ENCODE measurements at places on chromosomes 1 and 21.

DNA sequence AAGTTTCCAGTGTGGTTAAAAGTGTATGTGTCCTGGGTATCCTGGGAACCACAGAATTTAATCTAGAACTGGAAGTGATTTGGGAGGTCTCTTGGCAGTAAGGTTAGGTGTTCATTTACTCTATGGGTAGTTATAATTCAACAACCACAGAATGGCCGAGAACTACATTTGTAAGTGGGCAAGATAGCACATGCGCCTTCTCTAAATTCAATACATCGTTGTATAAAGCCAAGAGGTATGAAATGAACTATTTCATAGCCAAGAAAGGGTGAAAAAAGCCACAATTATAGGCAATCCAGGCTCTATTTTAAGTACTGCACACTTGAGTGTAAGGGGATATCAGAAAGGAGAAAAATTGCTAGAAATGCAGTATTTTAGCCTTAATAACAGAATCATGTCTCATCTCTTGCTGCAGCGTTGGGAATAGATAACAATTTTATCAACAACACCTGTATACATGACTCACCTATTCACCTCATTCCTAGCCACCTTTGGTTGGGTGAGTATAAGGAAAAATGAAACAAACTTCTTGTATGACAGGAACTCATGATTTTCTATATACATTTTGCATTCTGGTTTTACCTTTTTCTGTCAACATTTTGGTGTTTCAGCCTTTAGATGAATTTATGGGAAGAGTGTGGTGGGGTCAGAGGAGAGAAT, 4.5 kb downstream of the SDCCAG8 start:
- no peak for DNase-seq

- no peak for DNase-seq
Observed at GRCh38 chr1:208793861-208794345, 549.7 kb upstream of the PLXNA2 start.

- no peak for DNase-seq
Observed at GRCh38 chr1:41726899-41727748, 191.6 kb downstream of the HIVEP3 start.

- DNase-seq = no peak
Observed at GRCh38 chr1:62448221-62448933, 11.5 kb downstream of the USP1 start.

DNA sequence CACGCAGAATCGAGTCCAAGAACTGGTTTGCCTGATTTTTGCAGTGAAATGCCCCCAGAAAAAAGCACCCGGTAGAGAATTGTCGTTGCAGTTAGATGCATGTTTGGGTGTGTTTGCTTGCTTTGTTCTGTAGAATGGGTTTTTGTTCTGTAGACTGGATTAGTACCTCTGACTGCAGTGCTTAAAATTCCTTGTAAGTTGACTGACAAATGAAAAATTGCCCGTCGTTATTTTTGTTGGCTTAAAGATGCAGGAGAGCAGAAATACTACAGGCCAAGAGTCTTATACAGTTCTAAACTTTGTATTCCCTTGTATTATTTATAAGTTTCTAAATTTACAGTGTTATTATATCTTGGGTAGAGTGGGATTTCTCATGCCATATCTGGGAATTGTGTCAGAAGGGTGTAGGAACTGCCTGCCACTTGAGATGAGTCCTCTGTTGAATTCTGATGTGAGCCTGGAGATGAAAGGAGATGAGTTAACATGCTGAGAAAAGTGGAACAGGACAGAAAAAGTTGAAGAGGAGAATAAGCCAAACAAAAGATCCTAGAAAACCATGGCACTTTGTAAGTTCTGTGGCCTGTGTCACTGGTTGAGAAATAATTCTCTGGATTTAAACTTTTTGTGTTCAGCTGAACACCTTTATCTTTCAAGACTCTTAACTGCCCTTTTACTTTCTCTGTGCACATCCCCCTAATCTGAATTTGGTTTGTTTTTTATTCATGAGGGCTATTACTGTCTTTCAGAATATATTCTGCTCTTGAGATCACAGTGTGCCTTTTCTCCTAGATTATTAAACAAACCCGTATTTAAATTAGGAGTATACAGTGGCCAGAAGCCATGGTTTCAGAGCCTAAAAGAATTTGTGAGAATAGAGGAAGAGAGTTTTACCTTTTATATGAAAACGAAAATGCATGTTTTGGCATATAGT, 1.4 kb downstream of the DESI2 start:
- no peak for DNase-seq

DNA sequence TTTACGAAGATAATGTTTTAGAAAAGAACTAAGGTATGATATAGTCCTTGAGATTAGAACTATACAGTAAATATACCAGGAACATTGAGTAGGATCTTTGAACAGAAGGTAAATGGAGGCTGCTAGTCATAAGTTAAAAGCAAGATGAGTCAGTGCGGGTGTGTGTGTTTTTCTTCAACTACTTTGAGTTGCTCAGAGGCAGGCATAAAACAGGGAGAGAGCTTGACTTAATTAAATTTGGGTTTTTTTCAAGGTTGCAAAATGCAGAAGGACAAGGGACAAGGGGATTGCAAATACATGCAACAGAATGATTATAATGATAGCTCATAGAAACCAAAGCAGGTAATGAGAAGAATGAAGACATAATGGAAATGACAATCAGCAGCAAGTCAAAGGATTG, 815.1 kb downstream of the NCAM2 start:
- no peak for DNase-seq

DNA sequence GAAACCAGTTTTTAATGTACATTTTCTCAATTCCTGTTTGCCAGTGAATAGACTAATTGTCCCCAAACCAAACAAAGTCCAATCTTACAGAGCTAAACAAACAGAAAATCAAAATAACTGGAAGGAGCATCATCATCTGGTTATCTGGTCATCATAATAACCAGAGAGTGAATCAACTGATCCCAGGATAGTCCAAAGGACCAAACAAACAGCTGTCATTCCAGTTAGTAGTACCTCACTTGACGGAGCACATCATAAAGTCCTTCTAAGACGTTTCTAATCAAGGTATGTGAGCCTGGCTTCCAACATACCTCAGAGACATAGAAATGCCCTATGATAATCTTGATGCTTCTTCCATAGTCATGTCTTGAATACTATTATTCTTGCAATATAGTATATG, 240.5 kb downstream of the LTN1 start:
- no peak for DNase-seq

GRCh38 chr1:225817611-225818061, 7.7 kb downstream of the EPHX1 start:
- no peak for DNase-seq

- no peak for DNase-seq
Observed at GRCh38 chr21:44955141-44955797, 15.4 kb downstream of the SLX9 start.
